NCI-H526 treated with DMSO at 0.1 percent for 48 hours (cell line): ENCODE measurements at places on chromosomes 6 and 20.

GRCh38 chr6:79538106-79538971 is 1.1 kb upstream of the LCA5 start:
- DNase-seq = peak; percentile 35

- DNase-seq = no peak
These were observed 44.6 kb upstream of the SENP6 start for GRCh38 chr6:75557068-75557467.

- DNase-seq = no peak
These were observed 14.1 kb upstream of the CPNE5 start for GRCh38 chr6:36853325-36853724.

DNA sequence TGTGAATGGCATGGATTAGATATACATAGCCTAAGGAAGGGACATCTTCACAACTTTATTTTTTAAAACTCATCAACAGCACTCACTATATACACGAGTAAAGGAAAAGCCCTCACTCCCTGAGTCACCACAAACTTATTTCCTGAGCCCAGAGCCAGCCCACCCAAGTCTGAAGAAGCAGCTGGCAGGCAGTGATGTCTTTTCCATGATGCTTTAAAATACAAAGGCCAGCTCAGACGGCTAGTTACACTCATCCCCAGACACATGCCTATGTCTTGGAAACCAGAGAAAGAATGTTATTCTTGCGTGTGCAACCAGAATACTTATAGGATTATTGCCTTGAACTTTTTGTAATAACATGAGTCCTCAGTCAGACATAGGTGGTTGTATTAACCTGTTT is 114.4 kb downstream of the ADGRG6 start:
- no peak for DNase-seq

DNA sequence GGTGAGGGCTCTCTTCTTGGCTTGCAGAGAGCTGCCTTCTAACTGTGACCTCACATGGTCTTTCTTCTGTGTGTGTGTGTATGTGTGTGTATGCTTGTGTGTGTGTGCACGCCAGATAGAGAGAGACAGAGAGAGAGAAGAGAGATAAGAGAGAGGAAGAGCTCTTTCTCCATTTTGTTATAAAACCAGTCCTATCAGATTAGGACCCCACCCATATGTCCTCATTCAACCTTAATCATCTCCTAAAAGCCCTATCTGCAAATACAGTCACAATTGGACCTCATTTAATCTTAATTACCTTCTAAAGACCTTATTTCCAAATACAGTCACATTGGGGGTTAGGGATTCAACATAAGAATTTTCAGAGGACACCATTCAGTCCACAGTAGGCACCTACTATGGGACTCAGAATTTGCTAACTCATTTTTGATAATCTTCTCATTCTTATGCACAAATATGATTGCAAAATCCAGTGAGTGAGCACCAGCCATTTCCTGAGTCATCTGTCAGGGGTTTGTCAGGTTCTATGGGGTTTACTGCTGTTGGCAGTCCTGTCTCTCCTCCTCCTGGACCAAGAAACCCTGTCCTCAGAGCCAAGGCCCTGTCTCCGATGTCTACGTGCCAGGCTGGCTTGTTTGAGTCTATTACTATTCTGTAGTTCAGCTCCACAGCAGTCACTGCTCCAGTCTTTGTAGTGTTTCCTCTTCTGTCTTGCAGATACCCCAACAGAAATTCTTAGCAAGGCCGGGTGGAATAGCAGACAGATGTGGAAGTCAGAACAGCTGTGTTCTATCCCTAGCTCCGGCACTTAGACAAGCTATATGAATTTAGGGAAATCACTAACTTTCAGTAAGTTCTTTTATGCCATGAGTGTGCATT is 59.0 kb upstream of the FAM184A start:
- DNase-seq = no peak

- DNase-seq = no peak
These were observed 18.9 kb upstream of the CALHM5 start for GRCh38 chr6:116492331-116493067.

- DNase-seq = no peak
These were observed 274.7 kb upstream of the SUPT3H start for GRCh38 chr6:45652416-45652815.

GRCh38 chr6:26318459-26319404 is 46.3 kb upstream of the BTN3A2 start:
- DNase-seq = no peak

DNA sequence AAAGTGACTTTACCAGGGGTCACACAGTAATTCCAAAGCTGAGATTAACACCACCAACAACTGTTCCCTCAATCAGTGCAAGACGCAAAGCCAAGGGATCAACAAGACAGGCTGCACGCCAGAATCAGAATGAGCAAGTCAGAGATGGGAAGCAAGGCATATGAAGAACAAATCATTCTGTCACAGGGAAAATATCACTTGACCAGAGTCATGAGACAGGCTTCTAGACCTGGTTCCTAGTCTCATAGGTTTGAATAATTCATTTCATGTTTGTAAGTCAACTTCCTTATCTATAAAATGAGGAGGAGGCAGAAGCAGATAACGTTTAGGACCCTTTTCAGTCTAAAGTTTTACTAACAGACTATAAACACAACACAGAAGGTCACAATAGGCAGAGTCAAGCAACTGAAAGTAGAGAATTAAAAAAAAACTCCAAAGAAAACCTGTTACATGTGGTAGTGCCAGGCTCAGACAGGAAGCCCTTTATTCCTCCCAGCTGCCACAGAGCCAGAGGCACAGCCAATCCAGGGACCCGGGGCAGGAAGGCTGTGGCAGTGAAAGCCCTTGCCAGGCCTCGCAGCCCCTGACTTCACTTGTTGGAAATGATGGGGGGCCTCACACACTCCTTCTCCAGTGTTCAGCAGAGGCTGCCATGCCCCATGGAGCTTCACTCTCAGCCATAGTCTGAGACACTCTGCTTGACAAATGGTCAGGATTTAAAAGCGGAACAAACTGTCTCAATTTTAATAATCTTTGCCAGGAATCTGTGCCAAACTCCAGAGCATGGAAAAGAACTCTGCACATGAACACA is 29.2 kb upstream of the DST start:
- DNase-seq = no peak

GRCh38 chr6:96704713-96705112 is 132.6 kb downstream of the GPR63 start:
- no peak for DNase-seq

GRCh38 chr6:38316099-38316868 is 323.4 kb downstream of the BTBD9 start:
- no peak for DNase-seq

GRCh38 chr6:79668381-79668780 is 37.3 kb downstream of the SH3BGRL2 start:
- DNase-seq = no peak

DNA sequence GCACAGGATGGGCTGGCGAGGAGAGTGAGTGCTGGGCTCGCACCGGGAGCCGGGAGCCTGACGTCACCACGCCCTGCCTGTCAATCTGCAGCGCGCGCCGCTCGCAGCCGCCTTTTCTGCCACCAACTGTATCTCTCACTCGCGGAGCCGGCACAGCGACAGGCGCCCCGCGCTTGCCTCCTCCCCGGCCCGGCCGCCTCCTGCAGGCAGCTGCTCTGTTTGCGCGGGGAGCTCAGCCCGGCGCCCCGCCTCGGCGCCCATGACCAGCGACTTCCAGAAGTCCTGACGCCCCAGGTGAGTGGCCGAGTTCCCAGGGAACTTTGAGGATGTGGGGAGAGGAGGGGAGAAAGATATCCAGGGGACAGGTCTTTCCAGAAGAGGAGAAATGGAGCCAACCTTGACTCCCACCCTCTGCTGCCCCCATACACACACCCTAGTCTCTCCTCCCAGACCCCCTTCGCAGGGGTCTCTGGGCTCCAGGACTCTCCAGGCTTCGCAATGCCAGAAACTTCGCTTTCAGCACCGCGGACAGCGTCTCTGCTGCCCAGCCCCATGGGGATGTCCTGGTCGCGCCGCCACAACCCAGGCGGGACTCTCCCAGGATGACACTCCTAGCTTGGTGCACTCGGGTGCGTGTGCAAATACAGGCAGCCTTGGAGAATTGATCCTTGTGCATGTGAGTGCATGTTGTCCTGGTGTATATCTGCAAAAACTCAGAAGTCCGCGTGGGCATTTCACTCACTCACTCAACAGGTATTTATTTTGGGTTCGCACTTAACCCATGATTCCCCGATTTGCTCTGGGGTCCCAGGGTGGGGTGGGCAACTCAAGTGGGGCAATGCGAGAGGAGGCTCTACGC is at the start of gene GPR6:
Gene GPR6 (plus strand): TSS at position 138 of the 859 bp plus-strand sequence. CDS start 802 bp downstream, outside the sequence.
- DNase-seq = peak; percentile 33

DNA sequence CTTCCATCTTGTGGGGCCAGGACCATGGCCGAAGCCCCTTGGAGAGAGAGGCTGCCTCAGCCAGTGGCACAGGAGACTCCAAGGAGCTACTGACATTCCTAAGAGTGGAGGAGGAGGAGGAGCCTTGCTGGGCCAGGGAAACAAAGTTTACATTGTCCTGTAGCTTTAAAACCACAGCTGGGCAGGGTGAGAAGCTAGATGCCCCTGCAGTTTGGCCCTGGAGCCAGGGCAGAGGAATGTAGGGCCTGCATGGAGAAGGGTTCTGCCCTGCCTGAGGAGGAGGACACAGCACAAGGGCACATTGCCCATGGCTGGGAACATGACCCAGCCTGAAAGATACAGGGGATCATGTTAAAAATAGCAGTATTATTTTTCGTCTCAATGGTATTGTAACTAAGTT is 37.4 kb downstream of the PLCG1 start:
- DNase-seq = no peak

DNA sequence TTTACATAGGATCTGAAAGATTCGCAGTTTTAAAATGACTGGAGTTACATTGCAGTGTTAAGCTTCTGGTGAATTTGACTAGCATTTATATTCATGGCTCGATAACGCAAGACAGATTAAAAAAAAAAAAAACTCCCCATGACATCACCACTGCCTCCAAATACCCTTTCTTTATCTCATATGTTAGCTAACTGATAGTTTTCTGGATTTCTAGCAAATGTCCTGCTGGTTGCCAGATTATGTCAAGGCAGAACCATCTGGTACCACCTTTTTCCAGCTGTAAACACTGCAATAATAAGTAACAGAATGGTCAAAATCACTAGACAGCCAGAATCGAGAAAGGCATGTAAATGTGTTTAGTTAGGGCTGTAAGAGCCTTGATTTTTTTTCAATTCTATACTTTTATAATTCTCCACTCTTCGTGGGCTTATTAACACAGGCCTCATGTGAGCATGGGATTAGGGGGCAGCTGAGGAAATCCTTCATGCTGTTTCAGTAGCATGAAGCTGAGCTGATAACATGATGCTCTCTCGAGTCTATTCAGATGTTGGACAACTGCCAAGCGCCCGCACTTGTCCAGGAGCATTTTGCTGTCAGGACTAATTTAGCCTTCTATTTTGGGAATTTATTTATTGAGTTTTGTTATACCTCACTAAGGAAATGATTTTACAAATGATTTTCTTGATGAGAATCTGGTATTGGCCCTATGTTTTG is 166.0 kb upstream of the SCGN start:
- DNase-seq = no peak

DNA sequence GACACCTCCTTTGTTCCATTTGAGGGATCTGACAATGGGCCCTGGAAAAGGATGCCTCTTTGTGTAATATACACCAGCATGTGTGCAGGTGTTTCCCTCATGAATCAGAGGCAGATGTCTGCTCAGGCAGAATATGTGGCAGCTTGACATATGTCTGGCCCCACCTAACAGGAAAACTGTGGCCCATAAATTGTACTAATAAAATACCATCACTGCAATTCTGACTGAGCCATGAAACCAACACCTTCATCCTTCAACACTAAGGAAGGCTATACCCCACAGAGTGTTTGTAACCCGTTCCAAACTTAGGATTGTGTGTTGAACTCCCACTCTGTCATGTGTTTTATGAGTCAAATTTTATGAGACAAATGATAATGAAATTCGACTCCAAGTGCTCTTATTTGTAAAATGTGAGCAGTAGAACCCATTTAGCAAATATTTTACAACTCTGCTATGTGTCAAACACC is 22.7 kb downstream of the LAMA4 start:
- DNase-seq = peak; percentile 42

DNA sequence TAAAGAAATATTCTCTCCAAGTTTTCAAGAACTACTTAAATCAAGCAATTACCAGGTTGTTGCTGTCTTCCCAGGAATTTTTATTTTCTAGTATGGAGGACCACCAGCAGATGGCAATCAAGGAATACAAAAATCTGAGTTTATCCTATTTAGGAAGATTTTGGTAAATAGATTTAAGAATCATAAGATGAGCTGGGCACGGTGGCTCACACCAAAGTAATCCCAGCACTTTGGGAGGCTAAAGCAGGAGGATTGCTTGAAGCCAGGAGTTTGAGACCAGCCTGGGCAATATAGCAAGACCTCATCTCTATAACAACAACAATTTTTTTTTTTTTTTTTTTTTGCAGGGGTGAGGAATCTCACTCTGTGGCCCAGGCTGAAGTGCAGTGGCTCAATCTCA is 19.3 kb upstream of the SEC63 start:
- DNase-seq = peak; percentile 11

DNA sequence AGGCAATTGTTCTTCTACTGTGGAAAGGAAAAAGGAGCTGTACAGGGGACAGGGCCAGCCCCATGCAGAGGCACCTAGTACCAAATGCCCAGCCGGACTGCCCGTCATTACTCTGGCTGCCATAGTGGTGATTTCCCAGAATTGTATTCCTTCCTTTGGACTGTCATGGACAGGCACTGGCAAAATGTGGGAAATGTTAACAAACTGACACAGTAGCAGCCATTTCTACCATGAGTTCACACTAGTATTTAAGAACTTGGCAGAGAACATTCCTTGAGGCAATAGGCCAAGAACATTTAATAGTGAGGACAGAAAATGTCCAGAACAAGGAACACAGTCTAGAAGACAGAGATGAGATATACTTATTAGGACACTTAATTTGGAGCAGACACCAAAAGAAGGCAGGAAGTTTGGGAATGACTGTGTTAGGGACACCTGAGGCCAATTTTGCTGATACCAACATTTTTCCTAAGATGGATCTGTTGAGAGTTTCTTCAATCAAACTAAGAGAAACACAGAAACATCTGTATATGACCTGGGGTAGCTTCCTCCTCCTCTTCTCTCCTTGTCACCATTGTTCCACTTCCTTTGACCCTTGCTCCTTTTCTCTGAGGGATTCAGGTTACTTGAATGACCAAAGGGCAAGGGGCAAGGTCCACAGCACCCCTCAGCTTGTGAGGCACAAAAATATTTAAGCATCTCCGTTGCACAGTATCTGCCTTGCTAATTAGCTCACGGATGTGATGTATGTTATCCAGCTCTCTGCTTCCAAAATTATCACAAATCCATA is 14.9 kb downstream of the ADTRP start:
- DNase-seq = no peak
